ENCODE measurements at places on chromosomes 1 and 21.

DNA sequence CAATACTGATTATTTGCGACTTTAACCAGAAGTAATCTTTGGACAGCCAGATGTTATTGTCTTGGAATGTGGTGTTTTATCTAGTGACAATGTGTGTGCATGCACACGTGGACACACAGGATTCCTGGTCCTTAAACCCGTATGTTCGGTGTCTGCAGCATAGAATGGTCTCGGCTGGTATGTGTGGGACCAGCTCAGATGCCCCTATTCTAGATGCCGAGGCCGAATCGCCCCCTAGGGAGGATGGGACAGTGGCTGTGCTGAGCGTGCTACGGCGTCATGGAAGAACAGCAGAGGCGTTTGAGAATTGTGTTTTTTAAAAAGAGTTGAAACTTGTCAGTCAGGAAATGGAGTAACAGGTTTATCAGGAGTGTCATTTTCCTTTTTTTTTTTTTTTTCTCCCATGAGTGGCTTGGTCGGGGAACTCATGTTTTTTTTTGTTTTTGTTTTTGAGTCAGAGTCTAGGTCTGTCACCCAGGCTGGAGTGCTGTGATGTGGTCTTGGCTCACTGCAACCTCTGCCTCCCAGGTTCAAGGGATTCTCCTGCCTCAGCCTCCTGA, 30.1 kb downstream of the SKI start:
- no peak for DNase-seq

- no peak for DNase-seq
Measured at GRCh38 chr1:153260585-153261280, 1.2 kb downstream of the LORICRIN start.

DNA sequence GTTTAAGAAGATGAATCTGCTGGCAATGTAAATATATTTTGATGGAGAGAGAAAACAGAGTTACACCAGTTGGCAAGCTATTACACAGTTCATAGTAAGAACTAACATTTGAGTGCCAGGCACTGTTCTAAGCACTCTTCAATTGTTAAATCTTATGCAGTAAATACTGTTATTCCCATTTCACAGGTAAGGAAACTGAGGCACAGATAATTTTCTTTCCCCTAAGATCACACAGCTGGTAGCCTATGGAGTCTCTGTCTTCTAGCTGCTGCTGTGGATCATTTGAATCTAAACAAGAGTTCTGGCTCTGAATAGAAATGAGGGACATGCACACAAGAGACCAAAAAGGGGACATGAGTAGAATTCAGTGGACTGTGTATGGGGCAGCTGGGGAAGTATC, 8.0 kb downstream of the ANGPTL1 start:
- DNase-seq: no peak

GRCh38 chr1:58762806-58763205, 21.0 kb downstream of the JUN start:
- no peak for DNase-seq

GRCh38 chr1:164064501-164064900, 494.5 kb upstream of the PBX1 start:
- no peak for DNase-seq

DNA sequence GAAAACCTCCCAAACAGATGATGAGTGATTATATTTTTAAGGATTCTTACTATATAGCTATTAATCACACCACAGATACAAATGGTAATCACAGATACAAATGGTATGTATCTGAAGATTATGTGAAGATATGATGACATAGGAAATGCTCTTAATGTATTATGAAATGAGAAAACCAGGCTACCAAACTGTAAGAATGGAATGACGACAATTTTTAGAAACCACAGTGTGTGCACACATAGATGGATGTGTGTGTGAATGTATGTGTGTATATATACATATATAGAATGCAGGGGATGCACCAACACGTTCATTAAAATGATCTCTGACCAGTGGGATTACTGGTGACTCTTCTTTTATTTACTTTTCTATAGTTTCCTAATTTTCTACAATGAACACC, 21.5 kb upstream of the ENAH start:
- DNase-seq: no peak

DNA sequence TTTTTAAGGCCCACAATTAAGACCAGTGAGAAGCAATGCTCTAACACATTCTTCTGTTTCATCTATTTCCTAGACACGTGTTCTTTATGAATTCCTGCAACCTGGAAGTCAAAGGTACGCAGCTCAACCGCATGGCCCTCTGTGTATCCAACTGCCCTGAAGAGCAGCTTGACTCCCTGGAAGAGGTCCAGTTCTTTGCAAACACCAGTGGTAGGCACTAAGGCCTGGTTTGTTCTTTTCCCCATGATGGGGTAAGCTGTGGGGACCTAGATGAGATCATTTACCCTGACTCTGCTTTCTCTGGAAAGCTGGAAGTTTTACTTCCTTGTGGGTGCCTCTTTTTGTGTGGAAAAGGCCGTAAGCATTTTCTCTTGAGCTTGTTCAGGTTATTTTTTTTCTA, 7.3 kb downstream of the SLC44A3 start:
- DNase-seq: no peak

GRCh38 chr1:94095112-94095637, 25.8 kb downstream of the ABCA4 start:
- DNase-seq: no peak

GRCh38 chr1:89502042-89502441, 22.6 kb upstream of the LRRC8B start:
- DNase-seq: no peak

- DNase-seq: no peak
Measured at GRCh38 chr1:114669562-114670082, at the start of gene DENND2C. DENND2C (minus strand) TSS chr1:114670049; CDS start chr1:114625984, 44,065 bp downstream.

DNA sequence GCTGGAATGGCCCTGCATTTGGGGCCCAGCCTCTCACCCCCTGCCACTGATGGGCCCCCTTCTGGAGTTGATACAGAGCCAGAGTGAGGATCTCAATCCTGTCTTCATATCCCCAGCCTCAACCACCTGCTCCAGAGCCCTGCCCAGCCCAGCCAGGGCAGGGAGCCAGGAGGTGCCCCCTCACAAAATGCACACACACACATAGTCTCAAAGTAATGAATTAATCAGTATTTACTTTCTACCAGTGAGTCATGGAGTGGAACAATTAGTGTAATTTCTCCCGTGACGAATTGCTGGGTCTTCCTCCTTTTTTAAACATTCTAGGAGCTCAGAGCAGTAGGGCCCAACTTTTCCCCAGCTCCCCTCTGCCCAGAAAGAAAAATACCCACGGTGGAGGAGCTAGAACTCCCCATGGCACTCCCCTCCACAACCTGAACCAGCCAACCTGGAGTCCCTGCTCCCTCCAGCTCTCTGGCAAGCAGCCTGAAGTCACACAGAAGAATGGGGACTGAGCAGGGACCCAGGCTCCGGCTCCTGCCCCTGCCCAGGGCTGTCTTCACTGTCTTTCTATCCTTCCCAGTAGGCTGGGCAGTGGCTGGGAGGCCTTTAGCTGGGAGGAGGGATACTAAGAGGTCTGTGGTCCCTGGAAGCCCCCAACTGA, 29.3 kb downstream of the SDC3 start:
- no peak for DNase-seq

DNA sequence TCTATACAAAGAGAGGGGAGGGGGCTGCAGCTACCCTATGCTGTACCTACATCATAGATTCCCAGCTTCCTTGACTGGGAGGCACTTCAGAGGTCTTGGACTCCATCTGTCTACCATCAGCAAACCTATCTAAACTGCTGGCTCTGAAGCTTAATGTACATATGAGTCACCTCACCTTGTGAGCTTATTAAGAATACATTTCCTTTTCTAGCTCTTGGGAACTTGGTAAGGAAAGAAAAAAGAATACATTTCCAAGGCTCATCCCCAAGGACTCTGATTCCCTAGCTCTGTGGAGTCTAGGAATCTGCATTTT, 50.0 kb upstream of the PRELP start:
- DNase-seq: no peak

DNA sequence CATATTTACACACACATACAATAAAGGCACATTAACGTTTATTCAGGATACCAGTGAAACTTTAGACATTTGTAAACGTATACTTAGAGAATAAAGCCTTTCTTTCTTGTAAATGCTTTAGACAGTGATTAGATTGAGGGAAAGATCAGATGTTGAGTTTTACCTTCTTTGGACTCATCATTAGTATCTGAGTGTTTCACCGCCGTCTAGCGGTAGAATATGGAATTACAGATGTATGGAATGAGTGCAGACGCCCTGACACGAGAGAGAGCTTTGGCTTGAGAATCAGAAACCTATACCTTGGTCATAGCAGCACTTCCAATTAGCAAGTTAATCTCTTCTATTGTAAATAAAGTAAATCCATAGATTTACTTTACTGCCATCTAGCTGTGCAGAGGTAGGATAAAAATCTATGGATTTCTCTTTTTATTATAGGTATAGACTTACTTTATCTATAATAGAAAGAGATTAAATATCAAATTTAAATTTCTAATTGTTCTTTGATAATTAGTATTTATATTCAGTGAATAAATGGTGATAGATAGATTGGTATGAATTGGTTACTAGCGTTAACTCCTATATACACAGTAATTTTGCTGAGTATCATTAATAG, 12.6 kb downstream of the FLG2 start:
- peak; percentile 25 for DNase-seq

DNA sequence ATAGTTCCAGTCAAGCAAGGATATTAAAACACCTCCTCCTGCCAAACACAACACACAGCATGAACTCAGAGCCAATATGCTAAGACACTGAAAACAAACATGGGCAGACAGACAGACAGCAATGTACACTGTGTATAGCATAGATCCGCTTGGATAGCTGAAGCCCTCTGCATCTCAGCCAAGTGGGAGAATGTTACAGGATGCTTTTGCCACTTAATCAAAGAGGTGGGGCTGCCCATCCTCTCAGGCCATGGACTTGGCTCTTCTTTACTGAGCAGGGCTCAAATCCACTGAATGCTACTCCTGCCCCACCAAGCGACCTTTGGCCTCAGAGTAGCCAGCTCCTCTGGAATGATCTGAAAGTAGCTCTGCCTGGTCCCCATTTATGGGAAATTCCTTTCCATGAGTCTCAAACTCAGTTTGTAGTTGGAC, 64.7 kb upstream of the NGF start:
- DNase-seq: no peak

GRCh38 chr1:41765152-41765551, 153.6 kb downstream of the HIVEP3 start:
- DNase-seq: no peak

- DNase-seq: no peak
Measured at GRCh38 chr21:31660591-31660990, 1.1 kb downstream of the SOD1 start.

DNA sequence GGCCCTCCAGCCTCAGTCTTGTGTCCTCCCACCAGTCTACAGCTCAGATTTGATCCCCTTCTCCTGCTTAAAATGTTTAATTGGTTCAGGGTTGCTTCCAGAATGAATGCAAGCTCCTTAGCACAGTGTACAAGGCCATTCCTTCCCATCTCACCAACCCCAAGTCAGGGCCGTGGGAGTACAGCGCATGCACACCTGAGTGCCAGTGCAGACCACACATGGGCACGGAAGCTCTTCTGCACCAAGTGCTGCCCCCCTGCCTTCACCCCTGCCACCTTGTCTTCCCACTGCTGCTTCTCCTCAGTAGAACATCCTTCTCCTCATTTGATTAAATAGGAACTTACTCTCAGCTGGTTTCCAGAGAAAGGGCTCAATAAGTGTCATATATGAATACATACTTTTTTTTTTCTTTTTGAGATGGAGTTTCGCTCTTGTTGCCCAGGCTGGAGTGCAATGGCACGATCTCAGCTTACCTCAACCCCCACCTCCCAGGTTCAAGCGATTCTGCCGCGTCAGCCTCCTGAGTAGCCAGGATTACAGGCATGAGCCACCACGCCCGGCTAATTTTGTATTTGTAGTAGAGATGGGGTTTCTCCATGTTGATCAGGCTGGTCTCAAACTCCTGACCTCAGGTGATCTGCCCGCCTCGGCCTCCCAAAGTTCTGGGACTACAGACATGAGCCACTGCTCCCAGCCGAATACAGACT, 9.3 kb downstream of the PMF1 start:
- DNase-seq: no peak

- DNase-seq: no peak
Measured at GRCh38 chr1:32784817-32785216, 32.3 kb downstream of the YARS1 start.

DNA sequence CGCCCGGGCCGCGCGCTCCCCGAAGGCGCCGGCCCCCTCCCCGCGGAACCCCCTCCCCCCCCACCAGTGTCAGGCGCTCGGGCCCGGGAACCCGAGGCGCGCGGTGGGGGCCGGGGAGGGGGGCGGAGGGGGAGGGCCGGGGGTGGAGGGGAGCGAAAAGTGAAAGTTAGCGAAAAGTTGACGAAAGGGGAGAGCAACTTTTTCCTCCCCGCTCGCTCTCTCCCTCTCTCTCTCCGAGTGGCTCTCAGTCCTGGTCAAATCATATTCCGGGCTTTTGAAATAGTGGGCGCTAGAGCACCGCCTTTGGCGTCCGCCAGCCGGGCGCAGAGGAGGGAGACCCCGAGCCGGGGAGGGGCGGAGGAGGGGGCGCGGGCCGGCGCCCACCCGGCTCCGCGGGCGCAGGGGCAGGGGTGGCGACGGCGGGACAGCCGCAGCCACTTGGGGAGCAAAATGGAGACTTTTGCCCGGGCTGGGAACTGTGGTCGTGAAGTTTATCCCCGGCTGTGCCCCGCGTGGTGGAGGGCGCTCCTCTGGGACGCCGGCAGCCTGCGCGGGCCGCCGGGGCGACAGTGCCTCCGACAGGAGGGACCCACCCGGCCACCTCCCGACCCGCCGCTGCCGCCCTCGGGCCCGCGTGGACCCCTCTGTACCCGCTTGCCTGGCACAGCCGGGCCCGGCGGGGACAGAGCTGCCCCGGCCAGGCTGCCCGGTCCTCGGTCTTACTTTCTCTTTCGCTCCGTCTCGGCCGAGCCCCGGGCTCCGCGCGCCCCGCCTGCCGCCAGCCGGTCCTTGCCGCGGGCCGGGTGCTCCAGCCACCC, 697 bp downstream of the PRDM16 start:
- no peak for DNase-seq

GRCh38 chr1:156808186-156809030, 8.2 kb downstream of the SH2D2A start:
- no peak for DNase-seq

DNA sequence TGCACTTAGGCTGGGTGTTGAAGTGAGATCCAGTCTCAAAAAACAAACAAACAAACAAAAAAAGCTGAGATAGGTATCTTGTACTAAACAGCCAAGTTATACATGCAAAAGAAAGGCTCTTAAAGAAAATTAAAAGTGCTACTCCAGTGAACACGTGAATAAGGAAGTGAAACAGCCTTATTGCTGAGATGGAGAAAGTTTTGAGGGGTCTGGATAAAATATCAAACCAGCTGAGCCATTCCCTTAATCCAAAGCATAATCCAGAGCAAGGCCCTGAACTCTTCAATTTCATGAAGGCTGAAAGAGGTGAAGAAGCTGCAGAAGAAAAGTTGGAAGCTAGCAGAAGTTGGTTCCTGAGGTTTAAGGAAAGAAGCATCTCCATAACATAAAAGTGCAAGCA, 360.5 kb upstream of the DAB1 start:
- no peak for DNase-seq

GRCh38 chr1:24713176-24713575, 32.1 kb upstream of the CLIC4 start:
- DNase-seq: no peak

DNA sequence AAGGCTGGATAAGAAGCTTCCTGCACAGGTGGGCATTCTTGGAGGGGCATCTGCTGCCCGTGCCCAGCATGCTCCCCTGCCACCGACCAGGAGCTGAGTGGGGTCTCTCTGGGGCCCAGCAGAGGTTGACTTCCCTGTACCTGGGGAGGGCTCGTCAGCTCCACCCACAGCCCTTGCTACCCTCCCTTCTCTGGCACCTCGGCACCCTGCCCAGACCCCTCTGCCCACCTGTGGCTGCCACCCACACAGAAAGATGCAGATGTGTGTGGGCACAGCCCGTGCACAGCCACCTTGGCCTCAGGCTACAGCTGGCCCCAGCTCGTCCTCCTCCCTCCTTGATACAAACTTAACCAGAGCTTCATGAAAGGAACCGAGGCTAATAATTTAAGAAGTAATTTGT, 241.2 kb upstream of the VAMP3 start:
- no peak for DNase-seq

Data from stimulated activated CD8-positive, alpha-beta memory T cell treated with anti-CD3 and anti-CD28 coated beads, Interleukin-15, amount 100 ng/mL, for 1 hour (primary cell).